ENCODE measurements at places on chromosomes 4 and X. TPM values are rescaled to one million over a fixed set of nuclear protein-coding genes. Genes with fewer than 3 reads are reported as not detected.

GRCh38 chr4:87003266-87003665 lies 68.5 kb downstream of the AFF1 start:
- no peaks in the 10 kb centered on the region for H3K36me3 ChIP-seq
- no peak overlapping the region for H3K27ac ChIP-seq
- H3K27me3 ChIP-seq, result peaks cover 5% of the 10 kb centered on the region
- no peak for DNase-seq
- no peak overlapping the region for H3K4me3 ChIP-seq

DNA sequence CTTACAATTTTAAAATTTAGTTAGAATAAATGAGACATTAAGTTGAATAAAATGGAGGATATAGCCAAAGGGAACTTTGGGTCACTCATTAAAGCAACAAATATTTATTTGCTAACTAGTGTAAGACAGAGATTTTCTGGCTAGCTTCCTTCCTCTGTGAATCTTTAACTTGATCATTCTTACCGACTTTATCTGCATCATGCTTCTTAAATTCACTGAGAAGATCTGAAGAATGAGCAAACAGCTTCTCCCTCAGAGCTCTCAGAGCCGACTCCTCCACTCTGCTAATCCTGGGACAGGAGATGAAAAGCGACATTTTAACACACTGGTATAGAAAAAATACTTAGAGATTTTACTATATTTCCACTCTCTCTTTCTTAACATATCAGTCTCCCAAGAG lies 35.1 kb downstream of the PPEF2 start:
- H3K27me3 ChIP-seq, result no peaks in the 10 kb centered on the region
- no peaks in the 10 kb centered on the region for H3K36me3 ChIP-seq
- no peak for DNase-seq
- no peak overlapping the region for H3K27ac ChIP-seq
- H3K4me1 ChIP-seq, result no peaks in the 10 kb centered on the region

DNA sequence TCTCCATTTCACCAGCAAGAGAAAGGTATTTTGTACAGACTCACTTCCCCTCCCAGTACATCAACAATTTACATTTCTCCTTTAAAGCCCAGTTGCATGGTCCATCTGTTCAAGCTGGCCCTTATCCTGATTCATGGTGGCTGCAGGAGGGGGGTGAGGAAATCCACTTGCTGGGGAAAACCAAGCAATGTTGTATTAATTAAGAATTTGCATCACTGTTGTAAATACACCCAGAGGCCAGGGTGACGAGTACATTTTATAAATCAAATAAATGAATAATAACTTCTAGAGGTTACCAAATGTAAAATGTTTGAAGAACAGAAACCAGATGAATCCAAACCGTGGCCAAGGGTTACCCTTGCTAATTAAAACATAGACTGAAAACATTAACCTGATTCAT lies 395.9 kb upstream of the INTU start:
- H3K27ac ChIP-seq, result no peak overlapping the region
- H3K27me3 ChIP-seq, result no peaks in the 10 kb centered on the region
- H3K36me3 ChIP-seq, result no peaks in the 10 kb centered on the region
- H3K4me1 ChIP-seq, result no peaks in the 10 kb centered on the region
- H3K4me3 ChIP-seq, result no peak overlapping the region

The NOX1 gene
- not detected for polyA plus RNA-seq
